ENCODE measurements at places on chromosomes 16 and 17.

DNA sequence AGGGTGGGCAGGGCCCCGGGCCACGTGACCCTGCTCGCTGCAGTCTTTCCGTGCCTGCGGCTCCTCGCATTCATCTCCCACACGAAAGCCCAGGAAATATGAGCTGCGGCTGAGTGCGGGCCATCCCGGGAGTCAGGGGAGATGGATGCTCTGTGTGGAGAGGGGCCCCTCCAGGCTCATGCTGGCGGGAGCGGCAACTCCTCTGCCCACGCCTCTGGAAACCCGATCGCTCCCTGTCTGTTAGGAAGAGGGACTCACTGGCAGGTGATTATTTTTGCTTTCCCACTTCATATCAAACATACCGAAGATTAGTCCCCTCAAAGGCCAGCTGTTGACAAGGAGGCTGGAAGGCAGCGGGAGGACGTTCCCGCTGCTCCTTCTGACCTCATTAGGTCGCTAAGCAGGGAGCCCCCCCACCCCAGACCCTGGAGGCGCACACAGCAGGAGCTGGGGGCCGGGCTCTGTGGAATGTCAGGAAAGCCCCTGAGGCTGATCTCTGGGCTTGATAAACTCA lies 228.5 kb downstream of the FOXL1 start:
- no peak for DNase-seq

DNA sequence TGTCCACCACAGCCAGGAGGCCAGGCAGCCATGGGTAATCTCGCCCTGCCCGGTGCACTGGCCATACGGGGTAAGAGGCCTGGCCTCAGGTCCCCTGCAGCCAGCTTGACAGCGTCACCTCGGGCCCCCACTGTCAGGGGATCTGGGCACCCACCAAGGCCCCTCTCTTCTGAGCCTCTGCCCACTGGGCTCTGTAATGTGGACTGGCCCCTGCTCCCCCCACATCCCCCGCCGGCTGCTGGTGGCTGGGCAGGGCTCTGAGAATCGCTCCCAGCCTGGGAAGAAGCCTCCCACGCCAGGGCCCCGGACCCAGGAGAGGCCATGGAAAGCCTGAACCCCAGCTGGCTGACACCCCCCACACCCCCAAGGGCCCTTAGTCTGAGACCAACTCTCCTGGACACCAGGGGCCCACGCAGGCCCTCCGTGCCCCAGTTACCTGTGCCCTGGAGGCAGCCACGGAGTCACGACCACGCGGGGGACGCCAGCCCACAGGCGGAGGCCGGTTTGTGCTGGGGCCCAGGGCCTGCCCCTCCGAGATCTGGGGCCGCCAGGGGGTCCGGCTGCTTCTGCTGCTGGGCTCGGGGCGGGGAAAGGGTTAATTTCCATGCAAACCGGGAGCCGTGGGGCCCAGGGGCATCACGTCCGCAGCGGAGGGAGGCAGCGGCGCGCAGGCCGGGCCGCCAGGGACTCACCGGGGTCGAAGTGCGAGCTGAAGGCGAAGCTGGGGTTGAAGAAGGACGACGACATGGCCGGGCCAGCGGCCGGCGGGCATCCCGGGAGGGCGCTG lies at the start of gene PVALEF:
Gene PVALEF (plus strand): TSS at position 262 of the 787 bp plus-strand sequence. CDS start 15,720 bp downstream, outside the sequence.
- no peak for DNase-seq

- DNase-seq = no peak
Observed at GRCh38 chr17:42530952-42531454, 5.0 kb upstream of the NAGLU start.

DNA sequence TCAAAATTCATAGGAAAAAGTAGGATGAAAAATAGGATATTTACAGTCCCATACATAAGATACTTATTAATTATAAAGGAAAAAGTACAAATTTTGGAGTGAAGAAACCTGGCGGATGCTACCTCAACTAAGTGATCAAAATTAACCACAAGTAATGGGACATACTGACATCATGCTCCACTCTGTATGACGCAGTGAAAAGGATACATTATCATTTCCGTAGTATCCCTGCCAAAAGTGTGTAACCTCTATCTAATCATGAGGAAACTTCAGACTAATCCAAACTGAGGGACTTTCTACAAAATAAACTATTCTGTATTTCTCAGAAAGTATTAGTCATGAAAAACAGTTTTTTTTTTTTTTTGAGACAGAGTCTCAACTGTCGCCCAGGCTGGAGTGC lies 60.5 kb downstream of the TRIM37 start:
- no peak for DNase-seq

GRCh38 chr16:3174618-3175148 lies 13.3 kb upstream of the OR1F1 start:
- no peak for DNase-seq

- no peak for DNase-seq
Observed at GRCh38 chr16:24273508-24274182, 17.5 kb downstream of the CACNG3 start.

GRCh38 chr16:17359788-17360390 lies 110.9 kb downstream of the XYLT1 start:
- DNase-seq = no peak

GRCh38 chr17:50544516-50544915 lies 2.5 kb upstream of the SPATA20 start:
- DNase-seq = no peak

- DNase-seq = no peak
Observed at GRCh38 chr16:53129281-53130158, 74.7 kb downstream of the CHD9 start.

DNA sequence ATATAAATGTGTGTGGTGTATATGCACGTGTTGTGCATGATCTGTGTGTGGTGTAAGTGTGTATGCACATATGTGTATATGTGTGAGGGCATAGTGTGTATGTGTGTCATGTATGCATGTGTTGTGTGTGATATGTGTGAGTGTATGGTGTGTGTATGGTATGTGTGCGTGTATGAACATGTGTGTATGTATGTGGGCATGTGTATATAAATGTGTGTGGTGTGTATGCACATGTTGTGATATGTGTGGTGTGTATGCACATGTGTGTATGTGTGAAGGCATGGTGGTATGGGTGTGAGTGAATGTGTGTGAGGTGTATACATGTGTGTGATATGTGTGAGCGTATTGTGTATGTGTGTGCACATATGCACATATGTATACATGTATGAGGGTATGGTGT lies 198.7 kb downstream of the RBFOX3 start:
- DNase-seq = no peak

- DNase-seq = no peak
Observed at GRCh38 chr16:85536411-85537330, 76.5 kb upstream of the GSE1 start.

GRCh38 chr17:7579001-7579833 lies at the start of gene CD68:
TSS of gene CD68 (plus strand) at chr17:7579638. CDS start at chr17:7579678, 40 bp downstream.
- peak; percentile 67 for DNase-seq

GRCh38 chr16:24686678-24687077 lies 42.8 kb upstream of the TNRC6A start:
- DNase-seq = no peak

DNA sequence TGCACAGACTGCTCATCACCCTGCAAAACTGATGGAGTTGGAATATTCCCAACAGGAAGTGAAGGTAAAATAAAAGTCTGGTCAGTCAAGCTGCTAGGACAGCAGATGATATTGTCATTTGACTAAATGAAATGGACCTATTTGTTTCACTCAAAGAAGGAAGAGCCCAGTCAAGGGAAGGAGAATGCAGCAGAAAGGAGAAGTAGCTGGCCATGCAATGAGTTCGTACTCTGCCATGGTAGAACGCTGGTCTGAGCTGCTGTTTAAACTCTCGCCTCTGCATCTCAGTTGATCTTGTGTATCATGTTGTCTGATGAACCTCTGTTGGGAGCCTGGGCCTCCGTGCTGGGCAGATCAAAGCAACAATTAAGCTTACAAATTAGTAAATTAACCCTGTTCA lies 15.6 kb upstream of the YPEL2 start:
- no peak for DNase-seq

GRCh38 chr16:10964891-10965326 lies 20.5 kb downstream of the CLEC16A start:
- no peak for DNase-seq

- no peak for DNase-seq
Observed at GRCh38 chr17:39517224-39517623, 55.9 kb downstream of the CDK12 start.

- no peak for DNase-seq
Observed at GRCh38 chr17:76542984-76543383, 3.1 kb downstream of the PRCD start.

DNA sequence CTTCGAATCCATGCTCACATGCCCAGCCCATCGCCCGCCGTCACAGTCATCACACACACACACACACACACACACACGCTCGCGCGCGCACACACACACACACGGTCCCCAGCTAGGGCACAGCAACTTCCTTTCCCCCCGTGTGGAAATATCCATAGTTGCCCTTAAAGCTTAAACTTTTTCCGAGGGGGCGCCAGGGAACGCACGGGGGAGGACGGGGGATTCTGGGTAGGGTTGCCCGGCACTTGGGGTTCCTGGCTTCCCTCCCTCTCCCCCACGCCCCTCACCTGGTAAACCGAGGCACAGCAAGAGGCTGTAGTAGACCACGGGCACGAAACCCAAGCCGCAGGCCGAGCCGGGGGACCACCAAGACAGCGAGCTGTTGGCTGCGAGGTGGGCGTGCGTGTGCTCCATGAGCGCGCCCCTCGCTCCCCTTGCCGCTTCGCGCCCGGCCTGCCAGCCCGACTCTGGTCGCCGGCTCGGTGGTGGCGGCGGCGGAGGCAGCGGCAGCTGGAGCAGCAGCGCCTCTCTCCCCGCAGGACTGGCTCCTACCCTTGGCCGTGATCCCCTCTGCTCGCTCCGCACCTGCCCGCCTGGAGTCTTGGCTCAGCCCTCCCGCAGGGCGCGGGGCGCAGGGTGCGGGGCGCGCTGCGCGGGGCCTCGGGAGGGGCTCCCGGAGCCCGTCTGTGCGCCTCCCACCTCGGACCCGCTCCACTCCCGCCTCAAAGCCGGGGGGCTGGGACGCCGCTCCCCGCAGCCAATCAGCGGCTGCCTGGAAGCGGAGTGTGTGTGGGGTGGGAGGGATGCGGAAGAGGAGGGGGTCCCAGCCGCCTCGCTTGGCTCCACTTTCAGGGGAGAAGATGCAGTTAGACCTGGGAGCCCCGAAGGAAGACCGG lies at the start of gene GPR139:
Gene GPR139 (minus strand): TSS at position 688 of the 896 bp plus-strand sequence. CDS start 274 bp downstream, at position 414.
- no peak for DNase-seq

- no peak for DNase-seq
Observed at GRCh38 chr17:64392300-64392699, 1.6 kb upstream of the PECAM1 start.

GRCh38 chr17:50918933-50919296 lies 52.8 kb upstream of the TOB1 start:
- DNase-seq = no peak

- DNase-seq = no peak
Observed at GRCh38 chr17:29252101-29252791, 5.6 kb downstream of the CRYBA1 start.

DNA sequence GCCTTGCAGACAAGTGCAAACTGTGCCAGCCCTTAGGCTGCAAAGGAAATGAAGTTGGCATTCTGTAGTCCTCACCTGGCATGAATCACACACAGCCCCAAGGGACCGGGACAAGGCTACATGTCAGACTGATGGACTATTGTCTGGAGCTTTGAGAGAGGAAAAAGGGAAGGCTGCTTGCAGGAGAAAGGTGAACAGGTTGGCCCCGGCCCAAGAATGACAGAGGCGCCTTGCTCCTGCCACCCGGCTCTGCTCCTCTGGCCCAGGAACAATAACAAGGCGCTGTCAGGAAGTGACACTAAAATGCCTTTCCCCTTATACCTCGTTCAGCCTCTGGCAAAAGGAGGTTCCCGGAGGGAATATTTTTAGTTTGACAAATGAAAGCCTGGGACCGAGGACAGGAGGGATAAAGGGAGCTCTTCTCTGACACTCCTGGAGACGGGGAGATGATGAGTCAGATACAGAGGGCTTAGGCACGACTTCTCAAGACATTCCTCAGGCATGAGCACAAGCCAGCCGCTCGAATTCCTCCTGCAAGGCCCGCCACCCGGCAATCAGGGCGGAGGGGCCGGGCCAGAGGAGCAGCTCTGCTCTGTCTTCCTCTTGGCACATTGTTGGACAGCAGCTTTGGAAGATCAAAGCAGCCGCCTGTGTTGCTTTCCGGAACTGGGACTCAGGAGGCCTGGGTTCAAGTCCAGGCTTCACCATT lies 105.8 kb downstream of the NOG start:
- DNase-seq = no peak

DNA sequence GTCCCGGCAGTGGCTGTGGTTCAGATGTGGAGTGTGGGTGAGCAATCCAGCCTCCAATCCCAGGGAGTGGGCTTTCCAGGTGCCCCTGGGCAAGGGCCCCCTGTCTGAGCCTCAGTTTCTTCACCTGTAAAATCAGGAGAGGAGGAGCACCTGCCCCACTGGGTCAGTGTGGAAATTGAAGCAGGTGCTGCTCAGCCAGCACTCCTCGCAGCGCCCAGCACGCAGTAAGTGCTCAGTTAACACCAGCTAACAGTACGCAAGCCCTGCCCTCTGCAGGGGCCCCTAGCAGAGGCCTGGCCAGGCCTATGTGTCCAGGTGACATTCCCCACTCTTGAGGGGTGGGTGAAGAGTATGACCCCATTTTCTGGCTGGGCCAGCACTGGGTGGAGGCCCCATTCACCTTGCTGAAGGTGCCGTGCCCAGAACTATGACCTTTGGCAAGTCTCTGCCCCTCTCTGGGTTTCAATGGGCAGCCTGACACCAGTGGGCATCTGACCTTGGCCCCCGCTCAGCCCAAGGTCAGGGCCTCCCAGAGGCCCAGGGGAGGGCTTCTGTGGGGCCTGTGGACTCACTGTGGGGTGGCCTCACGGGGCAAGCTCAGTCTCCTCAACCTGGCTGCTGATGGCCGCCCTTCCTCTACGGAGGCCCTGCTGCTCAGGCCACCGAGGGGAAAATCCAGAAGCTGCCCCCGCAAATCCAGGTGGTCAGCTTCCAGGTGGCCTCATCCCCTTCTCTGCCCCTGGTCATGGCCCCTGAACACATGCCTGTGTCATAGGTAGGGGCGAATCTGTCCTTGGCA lies 2.5 kb downstream of the MTSS2 start:
- no peak for DNase-seq

- peak; percentile 34 for DNase-seq
Observed at GRCh38 chr16:84986102-84986501, 25.2 kb downstream of the ZDHHC7 start.

DNA sequence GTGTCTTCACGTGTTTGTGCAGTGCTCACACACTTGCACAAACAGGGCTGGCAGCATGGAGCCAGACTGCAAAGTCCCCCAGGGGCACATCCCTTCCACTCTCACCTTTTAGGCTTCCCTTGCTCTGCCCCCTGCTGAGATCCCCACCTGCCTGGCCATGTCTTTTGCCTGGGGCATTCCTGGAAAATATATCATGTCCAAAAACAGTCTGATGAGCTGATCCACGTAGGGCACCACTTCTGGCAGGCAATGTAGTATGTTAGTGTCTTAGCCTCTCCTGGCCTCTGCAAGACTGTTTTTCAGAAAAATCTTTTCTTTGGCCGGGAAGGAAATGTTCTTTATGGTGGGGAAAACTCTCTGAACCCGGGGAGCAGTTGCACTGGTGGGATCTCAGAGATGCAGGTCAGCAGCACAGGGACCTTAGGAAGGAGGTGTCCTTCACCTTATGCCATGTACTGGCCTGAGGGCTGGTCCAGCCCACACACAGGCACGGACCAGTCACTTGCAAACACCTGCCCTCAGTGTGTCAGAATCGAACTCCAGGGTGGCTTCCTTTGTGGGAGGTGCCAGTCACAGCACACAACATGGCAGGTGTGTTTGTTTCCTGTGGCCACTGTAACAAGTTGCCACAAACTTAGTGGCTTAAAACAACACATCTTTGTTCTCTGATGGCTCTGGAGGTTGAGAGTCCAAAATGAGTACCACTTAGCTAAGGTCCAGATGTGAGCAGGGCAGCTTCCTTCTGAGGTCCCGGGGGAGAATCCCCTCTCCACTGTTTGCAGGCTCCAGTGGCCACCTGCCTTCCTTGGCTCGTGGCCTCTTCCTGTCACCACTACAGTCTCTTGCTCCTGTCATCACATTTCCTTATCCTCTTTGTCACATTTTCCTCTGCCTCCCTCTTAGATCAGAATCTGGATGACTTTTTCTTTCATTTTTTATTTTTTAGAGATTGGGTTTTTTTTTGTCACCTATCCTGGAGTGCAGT lies 46.6 kb downstream of the MPRIP start:
- DNase-seq = no peak
